ENCODE measurements at places on chromosomes 16 and 17.

- peak overlapping the region; percentile 99 for H3K27ac ChIP-seq
- no peak for DNase-seq
- no peaks in the 10 kb centered on the region for H3K36me3 ChIP-seq
- H3K4me3 ChIP-seq, result peak overlapping the region; percentile 85
- H3K4me1 ChIP-seq, result peaks cover 69% of the 10 kb centered on the region
Measured at GRCh38 chr17:58516644-58517377, 2.4 kb upstream of the MTMR4 start.

DNA sequence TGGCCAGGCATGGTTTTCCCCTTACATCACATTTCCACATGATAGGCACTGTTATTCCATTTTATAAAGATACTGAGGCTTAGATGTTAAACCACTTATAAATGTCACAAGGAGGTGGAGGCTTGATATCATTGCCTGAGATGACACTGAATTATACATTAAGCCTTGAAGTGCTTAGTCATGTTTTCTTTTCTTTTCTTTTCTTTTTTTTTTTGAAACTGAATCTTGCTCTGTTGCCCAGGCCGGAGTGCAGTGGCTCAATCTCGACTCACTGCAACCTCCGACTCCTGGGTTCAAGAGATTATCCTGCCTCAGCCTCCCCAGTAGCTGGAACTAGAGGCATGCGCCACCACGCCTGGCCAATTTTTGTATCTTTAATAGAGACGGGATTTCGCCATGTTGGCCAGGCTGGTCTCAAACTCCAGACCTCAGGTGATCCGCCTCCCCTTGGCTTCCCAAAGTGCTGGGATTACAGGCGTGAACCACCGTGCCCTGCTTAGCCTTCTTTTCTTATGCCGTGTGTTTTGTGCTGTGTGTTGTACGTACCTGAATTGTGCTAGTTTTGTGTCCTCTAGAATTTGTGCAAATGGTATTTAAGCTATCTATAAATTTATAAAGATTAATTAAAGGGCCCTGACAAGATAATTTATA is 1.2 kb downstream of the DNAJA3 start:
- H3K27ac ChIP-seq, result no peak overlapping the region
- no peak for DNase-seq
- peaks cover 22% of the 10 kb centered on the region for H3K4me1 ChIP-seq
- H3K4me3 ChIP-seq, result peak overlapping the region; percentile 83

- H3K27ac ChIP-seq, result peak overlapping the region; percentile 53
- H3K36me3 ChIP-seq, result no peaks in the 10 kb centered on the region
- no peaks in the 10 kb centered on the region for H3K27me3 ChIP-seq
- peaks cover 13% of the 10 kb centered on the region for H3K4me1 ChIP-seq
Measured at GRCh38 chr17:21275047-21275578, 9.4 kb upstream of the MAP2K3 start.

DNA sequence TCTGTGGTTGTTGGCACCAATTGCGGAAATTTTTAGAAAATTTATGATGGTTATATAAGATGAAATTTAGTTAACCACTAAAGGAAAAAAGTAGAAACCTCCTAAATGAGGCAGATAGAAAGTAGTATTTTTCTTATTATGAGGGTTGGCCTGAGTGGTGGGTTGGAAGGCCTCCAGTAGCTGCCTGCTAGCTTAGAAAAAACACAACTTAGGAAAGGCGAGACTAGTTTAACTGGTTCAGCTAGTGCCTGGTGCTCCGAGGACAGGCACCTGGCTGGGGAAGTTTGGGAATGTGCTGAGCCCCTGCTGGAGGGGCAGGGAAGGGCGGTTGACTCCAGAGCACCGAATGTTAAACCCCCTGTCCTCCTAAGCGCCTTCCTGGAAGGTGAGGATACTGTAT is 19.9 kb downstream of the LDHD start:
- no peak overlapping the region for H3K4me3 ChIP-seq
- no peaks in the 10 kb centered on the region for H3K4me1 ChIP-seq
- DNase-seq, result no peak
- no peaks in the 10 kb centered on the region for H3K27me3 ChIP-seq

DNA sequence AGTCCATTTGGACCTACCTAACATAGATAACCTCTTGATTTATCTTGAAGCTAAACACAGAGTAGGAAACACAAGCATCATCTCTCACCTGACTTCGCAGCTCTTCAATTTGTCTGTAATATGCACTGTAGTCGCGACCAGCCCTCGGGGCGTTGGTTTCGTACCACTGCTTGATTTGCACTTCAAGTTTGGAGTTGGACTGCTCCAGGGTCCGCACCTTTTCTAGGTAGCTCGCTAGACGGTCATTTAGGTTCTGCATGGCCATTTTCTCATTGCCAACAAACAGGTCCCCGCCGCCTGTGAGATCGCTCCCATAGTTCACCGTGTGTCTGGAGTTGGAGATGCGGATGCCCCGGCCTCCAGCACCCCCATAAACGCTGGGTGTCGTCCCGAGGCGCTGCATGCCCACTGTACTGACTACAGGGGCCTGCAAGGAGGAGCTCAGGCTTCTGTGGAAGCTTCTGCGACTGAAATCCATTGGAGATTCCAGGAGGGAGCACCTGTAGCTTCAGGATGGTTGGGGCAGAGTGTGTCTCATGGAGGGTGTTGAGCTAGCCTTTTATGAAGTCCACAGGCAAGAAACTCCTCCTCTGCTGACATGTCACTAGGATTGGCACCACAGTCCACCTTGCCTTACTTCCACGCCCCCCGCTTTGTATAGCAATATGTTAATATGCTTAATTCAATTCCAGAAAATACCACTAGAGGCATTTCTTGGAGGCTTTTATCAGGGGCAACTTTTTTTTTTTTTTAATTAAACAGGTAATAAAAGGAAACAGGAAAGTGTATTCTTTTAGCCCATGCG is at the start of gene KRT20:
Gene KRT20, minus strand, starts transcription at position 535 of the 805 bp plus-strand sequence. Its CDS starts 57 bp downstream, at position 478.
- no peak within 1 kb of the TSS for H3K4me3 ChIP-seq
- no peaks in the 10 kb centered on the region for H3K36me3 ChIP-seq
- no peak for DNase-seq
- no peaks in the 10 kb centered on the region for H3K27me3 ChIP-seq
